ENCODE measurements at places on chromosomes 6 and 20. TPM values are rescaled to one million over a fixed set of nuclear protein-coding genes. Genes with fewer than 3 reads are reported as not detected.

The SPTLC3 gene
- total RNA-seq = 6.6 TPM

The FAM83B gene
- total RNA-seq = 48.3 TPM

The HEY2 gene
- 0.76 TPM for total RNA-seq

The PBOV1 gene
- total RNA-seq = not detected

The DEFB124 gene
- not detected for total RNA-seq

The BFSP1 gene
- total RNA-seq = 0.20 TPM

The HLA-DQB1 gene
- 39.3 TPM for total RNA-seq

The PSORS1C1 gene
- total RNA-seq = 6.7 TPM

The MCHR2 gene
- total RNA-seq = not detected

The HLA-DOA gene
- 4.7 TPM for total RNA-seq

The CTCFL gene
- total RNA-seq = not detected

The NOX3 gene
- total RNA-seq = not detected

The LAMP5 gene
- 0.27 TPM for total RNA-seq

The HLA-DQA1 gene
- total RNA-seq = 5.1 TPM

The CST4 gene
- total RNA-seq = not detected

The FOXF2 gene
- 3.0 TPM for total RNA-seq

The TGM3 gene
- 0.36 TPM for total RNA-seq

The GRM1 gene
- not detected for total RNA-seq

The YTHDF1 gene
- 32.8 TPM for total RNA-seq

The TXLNB gene
- 0.14 TPM for total RNA-seq

The CTAGE9 gene
- total RNA-seq = not detected

The AGER gene
- 4.4 TPM for total RNA-seq

The BTN2A1 gene
- 19.8 TPM for total RNA-seq

The HLA-DRB1 gene
- total RNA-seq = 191 TPM

The POU5F1 gene
- total RNA-seq = 6.3 TPM

The TTBK1 gene
- total RNA-seq = 0.53 TPM

The VSX1 gene
- not detected for total RNA-seq

The SMLR1 gene
- not detected for total RNA-seq

The POLR1C gene
- total RNA-seq = 26.9 TPM

The ZNF311 gene
- 2.0 TPM for total RNA-seq

The CDC40 gene
- total RNA-seq = 17.7 TPM

The SFTA2 gene
- total RNA-seq = not detected

The FGD2 gene
- 5.1 TPM for total RNA-seq

The CPNE5 gene
- total RNA-seq = 3.8 TPM

The CLDN20 gene
- not detected for total RNA-seq

The GJA10 gene
- total RNA-seq = not detected

The EYS gene
- total RNA-seq = 0.59 TPM

The SLC32A1 gene
- total RNA-seq = 0.09 TPM

The GLP1R gene
- not detected for total RNA-seq

The TFAP2D gene
- not detected for total RNA-seq

The EPPIN gene
- not detected for total RNA-seq

The DYNLT2 gene
- total RNA-seq = 1.6 TPM

The LYRM2 gene
- total RNA-seq = 36.2 TPM

The ZNFX1 gene
- 29.8 TPM for total RNA-seq
